ENCODE measurements at places on chromosomes 1 and 21.

- DNase-seq, result no peak
Observed at GRCh38 chr1:229859026-229859425, 208.0 kb upstream of the GALNT2 start.

DNA sequence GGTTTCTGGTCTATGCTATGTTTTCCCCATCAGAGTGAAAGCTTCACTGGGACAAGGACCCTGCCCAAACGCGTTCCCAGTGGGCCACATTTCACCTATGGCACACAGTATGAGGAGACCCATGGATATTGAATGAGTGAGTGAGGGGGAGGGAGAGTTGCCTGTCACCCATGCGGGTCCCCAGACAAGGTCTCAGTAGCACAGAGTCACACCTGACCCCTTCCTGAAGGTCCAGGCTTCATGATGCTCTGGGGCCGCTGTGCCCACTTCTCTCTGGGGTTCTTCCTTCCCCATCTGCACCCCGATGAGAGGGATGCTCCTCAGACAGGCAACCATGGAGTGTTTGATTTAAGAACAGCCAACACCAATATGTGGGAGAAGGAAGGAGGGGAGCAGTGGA lies 72.3 kb upstream of the CSF3R start:
- no peak for DNase-seq

DNA sequence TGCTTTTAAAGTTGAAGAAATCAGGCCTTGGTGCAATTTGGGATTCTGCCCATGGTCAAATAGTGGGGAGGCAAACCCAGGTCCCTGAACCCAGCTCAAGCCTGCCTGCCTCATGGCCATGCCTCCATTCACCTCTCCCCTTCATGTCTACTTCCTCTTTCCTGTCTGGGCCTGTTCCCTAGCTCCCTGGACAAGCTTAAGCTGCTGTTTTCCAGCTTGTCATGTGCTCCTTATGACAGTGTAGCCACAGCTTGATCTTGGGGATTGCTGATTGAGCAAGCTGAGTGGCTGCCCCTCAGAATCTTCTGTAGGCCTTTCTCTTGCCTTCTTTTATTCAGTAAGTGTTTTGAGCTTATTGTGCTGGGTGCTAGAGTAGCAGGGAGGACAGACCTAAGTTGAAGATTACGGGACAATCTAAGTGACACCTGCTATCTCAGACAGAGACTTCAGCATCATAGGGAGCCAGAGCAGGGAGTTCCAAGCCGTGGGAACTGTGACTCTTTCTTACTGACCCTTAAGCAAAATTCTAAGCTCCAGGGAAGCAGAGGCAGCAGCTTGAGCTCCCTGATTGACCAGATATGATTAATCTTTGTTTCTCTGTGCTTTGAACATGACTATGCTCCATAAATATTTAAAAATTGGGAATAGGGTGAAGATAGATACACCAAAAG lies 520 bp upstream of the MR1 start:
- DNase-seq, result no peak

DNA sequence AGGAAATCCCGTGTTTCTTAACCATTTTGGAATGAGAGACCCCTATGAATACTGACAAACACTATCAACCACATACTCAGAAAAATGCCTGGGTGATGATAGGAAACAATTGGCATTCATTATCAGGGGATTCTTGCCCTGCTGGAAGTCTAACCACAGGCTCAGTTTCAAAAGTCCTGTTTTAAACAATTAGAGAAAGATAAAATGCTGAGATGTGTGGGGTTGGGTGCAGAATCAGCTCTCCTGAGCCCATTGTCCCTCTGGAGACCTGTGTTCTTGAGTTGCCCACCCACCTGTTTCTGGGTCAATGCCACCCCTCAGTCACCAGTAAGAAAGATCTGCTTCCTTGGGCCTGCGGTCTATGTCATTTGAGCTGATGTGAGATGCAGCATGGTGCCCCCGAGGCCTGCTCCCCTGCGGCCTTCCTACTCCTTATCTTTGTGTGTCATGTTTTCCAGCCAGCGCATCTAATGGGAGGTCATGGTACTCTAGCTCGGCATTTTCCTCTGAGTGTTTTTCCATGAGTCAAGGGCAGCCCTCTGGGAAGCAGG lies 130.3 kb upstream of the PLXNA2 start:
- DNase-seq, result no peak

DNA sequence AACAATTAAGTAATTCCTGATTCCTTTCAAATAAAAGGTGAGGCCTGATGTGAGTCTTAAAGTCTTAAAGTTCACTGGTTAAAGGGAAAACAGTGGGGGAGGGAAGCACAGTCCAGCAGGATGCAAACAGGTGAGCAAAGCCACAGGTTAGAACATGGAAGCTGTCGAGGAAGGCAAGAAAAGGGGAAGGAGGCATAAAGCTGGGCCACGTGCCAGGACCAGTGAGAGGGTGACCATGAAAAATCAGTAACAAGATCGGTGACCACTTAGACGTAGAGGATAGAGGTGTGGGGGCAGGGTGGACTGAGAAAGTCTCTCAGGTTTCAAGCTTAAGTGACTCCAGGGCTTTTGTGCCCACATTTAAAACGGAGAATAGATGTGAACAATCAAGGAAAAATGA lies 231.3 kb downstream of the SETD4 start:
- DNase-seq, result no peak

DNA sequence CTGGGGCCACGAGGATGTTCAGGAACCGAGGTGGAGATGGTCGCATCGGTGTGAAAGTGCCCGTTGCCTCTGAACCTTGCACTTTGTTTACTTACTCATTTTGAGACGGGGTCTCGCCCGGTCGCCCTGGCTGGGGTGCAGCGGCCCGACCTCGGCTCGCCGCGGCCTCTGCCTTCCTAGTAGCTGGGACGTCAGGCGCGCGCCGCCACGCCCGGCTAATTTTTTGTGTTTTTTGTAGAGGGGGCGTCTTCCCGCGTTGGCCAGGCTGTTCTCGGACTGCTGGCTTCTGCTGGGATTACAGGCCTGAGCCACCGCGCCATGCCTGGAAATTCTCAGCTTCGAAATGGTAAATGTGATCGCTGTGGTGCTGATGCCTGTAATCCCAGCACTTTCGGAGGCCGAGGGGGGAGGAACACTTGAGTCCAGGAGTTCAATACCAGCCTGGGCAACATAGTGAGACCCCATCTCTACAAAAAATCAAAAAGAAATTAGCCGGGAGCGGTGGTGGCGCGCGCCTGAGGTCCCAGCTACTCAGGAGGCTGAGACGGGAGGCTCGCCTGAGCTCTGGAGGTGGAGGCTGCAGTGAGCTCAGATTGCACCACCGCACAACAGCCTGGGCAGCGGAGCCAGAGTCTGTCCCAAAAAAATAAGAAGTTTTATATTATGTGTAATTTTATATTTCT lies 684 bp upstream of the MRPL20 start:
- peak; percentile 27 for DNase-seq

DNA sequence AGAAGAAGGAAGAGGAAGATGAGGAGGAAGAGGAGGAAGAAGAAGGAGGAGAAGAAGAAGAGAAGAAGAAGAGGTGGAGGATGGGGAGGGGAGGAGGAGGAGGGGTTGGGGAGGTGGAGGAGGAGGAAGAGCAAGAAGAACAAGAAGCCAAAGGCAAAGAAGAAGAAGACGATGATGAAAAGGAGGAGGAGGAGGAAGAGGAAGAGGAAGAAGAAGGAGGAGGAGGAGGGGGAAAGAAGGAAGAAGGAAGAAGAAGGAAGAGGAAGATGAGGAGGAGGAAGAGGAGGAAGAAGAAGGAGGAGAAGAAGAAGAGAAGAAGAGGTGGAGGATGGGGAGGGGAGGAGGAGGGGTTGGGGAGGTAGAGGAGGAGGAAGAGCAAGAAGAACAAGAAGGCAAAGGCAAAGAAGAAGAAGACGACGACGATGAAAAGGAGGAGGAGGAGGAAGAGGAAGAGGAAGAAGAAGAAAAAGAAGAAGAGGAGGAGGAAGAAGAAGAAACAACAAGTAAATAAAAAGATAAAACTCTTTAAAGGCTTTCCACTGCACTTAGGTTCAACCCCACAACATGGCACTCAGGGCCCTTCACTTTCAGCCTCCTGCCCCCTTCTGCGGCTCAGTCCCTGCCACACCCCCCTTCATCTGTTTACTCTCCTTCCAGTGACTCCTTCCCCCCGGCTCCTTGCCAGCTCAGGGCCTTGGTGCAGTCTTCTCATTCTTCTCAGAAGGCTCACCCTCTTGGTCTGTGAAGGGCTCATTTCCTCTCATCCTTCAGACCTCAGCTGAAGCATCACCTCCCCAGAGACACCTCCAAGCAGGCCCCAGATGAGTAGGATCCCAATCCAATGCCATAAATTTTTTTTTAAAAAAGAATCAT lies 114.0 kb downstream of the KCNN3 start:
- DNase-seq, result peak; percentile 7

GRCh38 chr1:92026806-92027205 lies 3.0 kb upstream of the EPHX4 start:
- no peak for DNase-seq

DNA sequence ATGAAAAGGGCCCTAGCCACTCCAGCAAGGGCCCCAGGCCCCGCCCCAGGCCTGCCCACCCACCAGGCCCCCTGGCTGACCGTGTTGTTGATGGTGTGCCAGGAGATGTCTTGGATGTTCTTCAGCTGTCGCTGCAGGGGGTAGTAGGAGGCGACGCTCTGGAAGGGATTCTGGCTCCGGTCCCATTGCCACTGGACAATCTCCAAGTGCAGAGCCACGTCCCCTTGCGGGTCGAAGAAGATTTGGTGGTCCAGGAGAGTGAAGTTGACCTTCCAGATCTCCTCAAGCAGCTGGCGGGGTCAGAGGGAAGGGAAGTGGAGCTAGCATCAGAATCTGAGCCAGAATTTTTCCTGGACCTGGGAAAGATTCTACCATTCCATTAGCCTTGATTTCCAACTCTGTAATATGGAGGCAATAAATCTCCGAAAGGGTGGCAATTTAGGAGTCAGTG lies 10.2 kb downstream of the TAS1R2 start:
- DNase-seq, result no peak

GRCh38 chr1:192866241-192866868 lies 57.5 kb downstream of the RGS2 start:
- no peak for DNase-seq

DNA sequence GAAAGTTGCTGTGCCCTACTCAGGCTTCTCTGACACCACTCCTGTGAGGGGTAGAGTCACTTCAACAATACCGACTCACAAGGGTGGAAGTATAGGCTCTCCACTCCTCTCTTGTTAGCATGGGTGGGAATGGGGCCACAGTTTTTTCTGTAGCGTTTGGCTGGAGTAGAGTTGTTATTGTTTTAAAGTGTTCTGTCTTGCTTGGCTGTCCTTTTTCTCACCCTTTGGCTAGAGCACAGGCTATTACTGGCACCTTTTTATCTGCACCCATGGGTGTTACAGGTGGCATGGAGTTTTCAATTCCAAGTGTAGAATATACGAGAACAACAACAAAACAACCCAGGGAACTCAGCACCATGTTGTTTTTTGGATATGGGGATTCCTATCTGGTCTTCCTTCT lies 74.3 kb upstream of the CD5L start:
- no peak for DNase-seq

DNA sequence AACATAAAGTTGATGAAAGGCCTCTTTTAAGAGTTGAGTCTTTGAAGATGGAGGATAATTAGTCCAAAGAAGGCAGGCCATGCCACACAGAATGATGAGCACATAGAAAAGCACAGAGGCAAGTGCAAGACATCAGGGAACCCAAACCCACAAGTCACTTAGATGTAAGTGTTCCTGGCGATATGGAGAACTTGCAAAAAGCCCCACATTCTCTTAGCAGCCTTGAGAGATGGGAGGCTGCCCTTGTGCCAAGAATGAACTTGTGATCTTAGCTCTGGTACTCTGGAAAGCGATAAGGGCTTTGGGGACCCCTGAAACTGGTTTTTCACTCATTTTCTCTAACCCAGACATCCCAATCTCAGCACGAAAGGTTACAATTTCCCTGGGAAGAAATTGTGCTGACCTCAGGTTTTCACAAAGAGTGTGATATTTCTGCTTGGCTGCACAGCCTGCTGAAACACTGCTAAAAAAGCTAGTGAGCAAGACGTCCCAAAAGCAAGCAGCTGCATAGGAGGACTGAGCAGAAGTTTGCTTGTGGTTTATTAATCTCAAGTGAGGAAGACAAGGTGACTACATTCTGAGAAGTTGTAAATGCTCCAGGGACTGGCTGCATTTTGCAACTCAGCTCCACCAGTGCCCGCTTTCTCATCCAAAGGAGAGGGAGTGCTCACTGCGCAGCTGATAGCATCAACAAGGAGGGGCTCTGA lies 496.9 kb upstream of the CAMK1G start:
- no peak for DNase-seq

GRCh38 chr1:190739926-190740325 lies 262.3 kb upstream of the BRINP3 start:
- DNase-seq, result no peak

GRCh38 chr1:178918308-178918707 lies 47.4 kb upstream of the ANGPTL1 start:
- no peak for DNase-seq

- DNase-seq, result no peak
Observed at GRCh38 chr1:219292341-219292740, 118.7 kb downstream of the LYPLAL1 start.

Data from activated naive CD4-positive, alpha-beta T cell (primary cell).